ENCODE measurements at places on chromosomes 2 and 18.

DNA sequence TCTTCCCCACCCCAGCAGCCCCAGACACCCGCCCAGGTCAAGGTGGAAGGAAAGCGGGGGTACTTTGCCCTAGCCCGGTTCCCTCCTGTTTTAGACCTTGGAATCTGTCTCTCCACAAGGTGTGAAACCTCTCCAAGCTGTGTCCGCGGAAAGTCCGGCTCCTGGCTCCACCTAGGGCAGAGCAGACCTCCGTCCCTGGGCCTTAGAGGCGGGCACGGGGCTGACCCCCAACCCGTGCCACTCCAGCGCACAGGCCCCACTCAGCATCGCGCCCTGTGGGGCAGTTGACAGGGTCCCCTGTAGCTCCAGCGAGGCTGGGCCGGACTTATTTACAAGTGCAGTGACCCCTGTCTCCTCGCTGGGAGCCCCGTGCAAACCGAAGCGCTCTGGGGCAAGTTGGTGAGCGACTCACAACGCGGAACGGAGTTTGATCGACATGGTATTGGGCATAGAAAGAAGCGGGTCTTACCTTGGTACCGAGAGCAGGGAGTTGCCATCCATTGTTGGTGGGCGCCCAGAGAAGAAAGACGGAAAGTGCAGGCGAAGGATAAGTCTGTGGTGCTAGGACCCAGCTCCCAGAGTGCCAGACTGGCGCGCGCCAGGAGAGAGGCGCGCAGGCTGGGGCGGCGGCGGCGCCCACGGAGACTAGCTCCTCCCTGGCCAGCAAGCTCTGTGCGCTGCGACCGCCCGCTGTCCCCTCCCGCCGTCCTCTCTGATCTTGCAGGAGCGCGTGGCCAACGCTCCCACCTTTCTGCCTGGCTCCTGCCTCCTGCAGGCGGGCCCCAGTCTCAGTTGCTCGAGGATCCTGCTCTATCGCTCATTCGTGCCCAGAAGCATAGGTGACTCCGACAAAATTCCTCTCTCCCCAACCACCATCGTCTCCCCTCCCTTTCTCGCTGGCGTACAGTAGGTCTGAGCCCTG lies at the start of gene SPHKAP:
Gene SPHKAP (minus strand): TSS at position 590 of the 922 bp plus-strand sequence. CDS start 89 bp downstream, at position 501.
- H3K4me1 ChIP-seq, result no peaks in the 10 kb centered on the region
- no peak within 1 kb of the TSS for H3K27ac ChIP-seq
- H3K27me3 ChIP-seq, result peaks cover 10% of the 10 kb centered on the region
- DNase-seq, result no peak

GRCh38 chr2:80281049-80281448 lies 23.5 kb downstream of the LRRTM1 start:
- no peak overlapping the region for H3K4me3 ChIP-seq
- H3K27me3 ChIP-seq, result no peaks in the 10 kb centered on the region
- H3K27ac ChIP-seq, result no peak overlapping the region

DNA sequence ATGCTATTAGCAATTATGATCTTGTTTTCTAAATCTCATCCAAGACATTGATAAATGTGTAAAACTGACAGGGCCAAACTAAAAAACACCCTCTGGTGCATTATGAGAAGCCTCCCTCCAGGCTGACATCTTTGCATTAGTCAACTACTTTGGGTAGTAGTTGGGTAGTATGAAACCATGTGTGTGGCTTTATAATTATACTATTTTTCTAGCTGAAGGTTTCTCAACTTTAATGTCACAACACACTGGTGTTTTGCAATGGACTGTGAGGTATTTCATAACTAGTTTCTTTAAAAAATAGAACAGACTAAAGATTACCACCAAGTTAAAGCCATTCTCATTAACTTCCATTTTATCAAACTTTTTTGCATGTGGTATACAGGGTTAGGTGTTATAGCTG lies 73.1 kb upstream of the RBMS1 start:
- DNase-seq, result no peak
- peaks cover 2% of the 10 kb centered on the region for H3K4me1 ChIP-seq
- no peaks in the 10 kb centered on the region for H3K27me3 ChIP-seq
- H3K27ac ChIP-seq, result no peak overlapping the region
- H3K36me3 ChIP-seq, result no peaks in the 10 kb centered on the region

GRCh38 chr2:226738821-226739544 lies 60.6 kb downstream of the IRS1 start:
- no peak overlapping the region for H3K27ac ChIP-seq
- no peak overlapping the region for H3K4me3 ChIP-seq
- peaks cover 2% of the 10 kb centered on the region for H3K36me3 ChIP-seq
- H3K4me1 ChIP-seq, result no peaks in the 10 kb centered on the region
- no peak for DNase-seq

DNA sequence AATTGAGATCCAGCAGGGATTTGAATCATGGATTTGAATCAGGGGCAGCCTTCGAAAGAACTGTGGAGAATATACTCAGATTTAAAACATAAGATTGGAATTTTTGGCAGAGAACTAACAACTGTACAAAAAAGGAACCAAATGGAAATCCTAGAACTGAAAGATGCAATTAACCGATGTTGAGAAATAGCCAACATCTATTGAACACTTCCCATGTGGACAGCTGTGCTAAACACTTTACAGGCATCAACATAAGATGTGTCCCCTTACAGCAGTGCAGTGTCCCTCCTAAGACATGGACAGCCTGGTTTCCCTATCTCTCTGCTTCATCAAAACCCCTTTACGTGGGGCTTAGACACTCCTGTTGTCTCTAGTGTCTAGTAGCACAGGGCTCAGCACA lies 3.7 kb upstream of the IL1RN start:
- H3K4me3 ChIP-seq, result no peak overlapping the region
- no peak for DNase-seq
- H3K27ac ChIP-seq, result no peak overlapping the region
- peaks cover 16% of the 10 kb centered on the region for H3K27me3 ChIP-seq
- H3K4me1 ChIP-seq, result peaks cover 25% of the 10 kb centered on the region
